ENCODE measurements at places on chromosomes 2 and 18.
A peak's percentile ranks its signal among the peaks of the same experiment; 100 is the strongest.

DNA sequence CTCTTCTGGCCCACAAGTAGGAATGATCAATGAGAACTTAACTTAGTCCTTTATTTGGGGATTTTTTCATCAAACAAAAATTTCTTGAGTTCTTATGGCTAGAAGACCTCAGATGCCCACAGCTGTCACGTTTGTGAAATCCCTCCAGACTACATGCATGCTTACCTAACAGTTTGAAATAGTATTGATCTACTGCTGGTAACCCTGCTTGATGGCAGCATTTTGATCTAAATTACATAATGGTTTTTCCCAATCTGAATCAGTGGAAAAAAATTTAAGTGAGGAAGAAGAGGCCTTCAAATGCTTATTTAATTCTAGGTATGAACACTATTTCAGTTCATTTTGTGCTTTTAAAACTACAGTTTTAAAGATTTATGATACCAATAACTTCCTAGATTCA lies 13.9 kb downstream of the ERMN start:
- DNase-seq: no peak

DNA sequence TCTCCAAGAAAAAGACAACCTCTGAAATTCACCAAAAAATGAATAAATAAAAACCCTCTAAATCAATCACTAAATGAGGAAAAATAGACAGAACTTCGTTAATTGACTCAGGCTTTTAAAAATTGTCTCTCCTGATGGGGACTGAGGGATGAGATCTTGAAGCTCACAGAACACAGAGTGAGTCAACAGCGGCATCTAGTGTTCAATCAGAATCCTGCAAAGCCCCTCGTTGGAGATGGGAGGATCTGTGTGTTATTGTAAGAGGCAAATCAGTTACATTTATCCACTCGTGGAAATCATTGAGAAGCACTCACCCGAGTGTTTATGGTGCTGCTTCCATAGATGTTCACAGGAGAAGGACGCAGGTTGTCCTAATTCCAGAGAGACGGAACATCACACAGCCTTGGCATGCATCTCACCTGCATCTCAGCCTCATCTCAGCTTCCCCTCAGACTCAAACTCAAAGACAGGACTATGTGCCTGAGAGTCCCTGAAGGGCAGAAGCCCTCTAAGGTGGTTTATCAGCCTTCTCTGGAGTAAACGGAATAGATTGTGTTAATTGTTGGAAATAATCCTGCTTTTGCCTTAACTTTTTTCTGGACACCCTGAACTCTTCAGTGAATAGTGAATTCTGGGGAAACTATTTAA lies 82.0 kb downstream of the MREG start:
- peak; percentile 51 for DNase-seq

DNA sequence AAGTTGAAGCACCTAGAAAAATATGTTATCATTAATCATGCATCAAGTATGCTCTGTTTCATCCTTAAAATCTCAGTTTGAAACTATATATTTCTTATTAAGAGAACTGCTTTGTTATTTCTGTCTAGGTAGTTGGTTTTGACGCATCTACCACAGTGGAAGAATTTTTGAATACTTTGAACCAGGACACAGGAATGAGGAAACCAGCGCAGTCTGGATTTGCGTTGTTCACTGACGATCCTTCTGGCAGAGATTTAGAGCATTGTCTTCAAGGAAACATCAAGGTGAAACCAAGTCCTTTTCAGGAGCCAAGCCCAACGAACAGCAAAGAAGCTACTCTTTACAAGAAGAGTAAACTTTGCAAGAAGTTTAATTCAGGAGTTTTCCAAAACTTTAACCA lies 30.1 kb upstream of the DYNC2LI1 start:
- no peak for DNase-seq

DNA sequence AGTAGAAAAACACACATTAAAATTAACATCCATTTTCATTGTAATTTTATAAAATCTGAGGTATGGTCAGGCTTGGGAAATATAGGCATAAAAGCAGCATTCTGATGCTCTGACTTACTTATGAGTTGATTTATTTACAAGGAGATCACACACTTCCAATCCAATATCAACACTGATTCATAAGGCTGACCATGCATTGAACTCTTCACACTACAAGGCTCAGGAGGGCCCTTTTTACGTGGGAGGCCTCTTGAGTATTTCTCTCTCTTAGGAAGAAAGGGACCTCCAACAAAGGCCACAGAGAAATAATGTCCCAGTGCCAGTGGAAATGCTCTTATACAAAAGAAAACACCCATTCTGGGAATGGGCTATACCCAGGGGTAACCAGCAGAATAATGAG lies 222.8 kb downstream of the NAPG start:
- no peak for DNase-seq

DNA sequence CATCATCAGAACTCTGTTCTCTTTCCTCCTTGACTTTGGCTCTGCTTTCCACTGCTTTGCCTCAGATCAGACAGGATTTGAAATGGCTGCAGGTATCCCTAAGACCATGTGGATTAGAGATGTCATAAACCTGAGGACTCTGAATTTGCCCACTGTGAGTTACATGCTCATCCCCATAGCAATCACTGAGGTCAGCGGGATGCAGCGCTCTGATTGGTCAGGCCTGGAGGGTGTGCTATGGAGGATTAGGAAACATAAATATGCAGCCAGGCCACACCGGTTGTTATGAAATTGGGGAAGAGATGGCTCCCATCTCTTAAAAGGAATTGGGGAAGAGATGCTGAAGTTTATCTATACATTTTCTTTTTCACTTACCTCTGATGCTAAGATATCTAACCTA lies 73.7 kb upstream of the DNAJC10 start:
- DNase-seq: no peak

- DNase-seq: no peak
Measured at GRCh38 chr18:35776473-35776872, 194.9 kb downstream of the GALNT1 start.

DNA sequence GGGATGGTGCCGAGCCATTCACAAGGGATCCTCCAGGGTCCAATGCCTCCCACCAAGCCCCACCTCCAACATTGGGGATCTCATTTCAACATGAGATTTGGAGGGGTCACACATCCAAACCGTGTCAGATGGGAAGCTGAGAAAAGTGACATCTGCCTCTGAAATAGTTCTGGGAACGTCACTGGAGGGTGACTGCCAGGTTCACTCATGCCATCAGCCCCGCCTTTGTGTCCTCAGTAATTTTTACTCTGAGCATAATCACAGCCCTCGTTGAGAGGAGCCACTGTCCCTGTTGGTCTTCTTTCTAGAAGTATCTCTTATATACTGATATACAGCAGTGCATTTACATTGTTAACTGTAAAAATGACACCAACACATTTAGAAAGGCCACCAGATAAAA lies 67.4 kb downstream of the KLHL29 start:
- no peak for DNase-seq

- no peak for DNase-seq
Measured at GRCh38 chr2:43708178-43708577, 31.9 kb upstream of the C1GALT1C1L start.

- peak; percentile 64 for DNase-seq
Measured at GRCh38 chr2:36530178-36530982, 67.6 kb downstream of the FEZ2 start.

GRCh38 chr2:123958011-123958410 lies 67.1 kb upstream of the CNTNAP5 start:
- no peak for DNase-seq

- no peak for DNase-seq
Measured at GRCh38 chr2:38243186-38243880, 133.7 kb downstream of the ATL2 start.

GRCh38 chr2:101956465-101957438 lies 35.0 kb upstream of the IL1R2 start:
- no peak for DNase-seq

DNA sequence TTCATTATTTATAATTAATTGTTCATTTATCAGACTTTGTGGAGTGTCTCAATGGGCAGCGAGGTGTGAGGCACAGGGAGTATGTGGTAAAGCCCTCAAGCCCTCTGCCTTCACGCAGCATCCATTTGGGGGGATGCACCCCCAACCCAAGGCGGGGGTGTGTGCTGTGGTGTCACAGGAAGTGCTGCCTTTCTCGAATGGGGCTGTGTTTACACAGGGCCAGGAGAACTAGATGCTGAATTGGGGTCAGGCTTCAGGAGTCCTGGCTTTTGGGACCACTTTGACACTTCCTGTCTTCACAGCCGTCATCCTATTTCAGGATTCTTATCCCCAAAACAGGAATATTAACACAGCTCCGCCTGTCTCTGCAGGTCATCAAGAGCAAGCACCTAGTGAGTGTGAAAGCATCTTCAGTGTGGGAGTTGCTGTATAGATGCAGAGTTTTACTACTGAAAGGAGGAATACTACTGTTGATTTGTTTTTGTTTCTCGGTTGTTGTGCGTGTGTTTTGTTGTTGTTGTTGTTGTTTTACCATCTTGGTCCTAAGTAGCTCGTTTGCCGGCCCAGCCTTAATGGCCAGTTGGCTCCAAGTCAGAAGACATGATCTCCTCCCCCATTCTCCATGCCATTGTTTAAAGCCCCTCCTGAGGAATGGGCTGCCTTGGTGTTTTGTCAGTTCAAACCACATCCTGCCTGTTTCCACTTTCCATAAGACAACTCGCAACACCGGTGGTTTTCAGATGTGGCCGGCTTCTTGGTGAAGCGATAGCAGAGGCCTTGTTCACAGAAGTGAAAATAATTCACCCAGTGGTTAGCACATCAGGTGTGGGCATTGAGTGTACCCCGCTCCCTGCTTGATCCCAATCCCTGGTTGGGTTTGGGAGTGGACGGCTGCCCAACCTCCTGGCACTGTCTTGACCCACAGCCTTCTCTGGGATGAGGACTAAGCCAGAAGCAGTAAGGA lies 221.3 kb downstream of the BCL2 start:
- DNase-seq: no peak

- DNase-seq: peak; percentile 54
Measured at GRCh38 chr2:3535794-3536681, 16.7 kb upstream of the ADI1 start.

Measured in fibroblast of skin of left biceps (primary cell).